ENCODE measurements at places on chromosomes 12 and 14.

DNA sequence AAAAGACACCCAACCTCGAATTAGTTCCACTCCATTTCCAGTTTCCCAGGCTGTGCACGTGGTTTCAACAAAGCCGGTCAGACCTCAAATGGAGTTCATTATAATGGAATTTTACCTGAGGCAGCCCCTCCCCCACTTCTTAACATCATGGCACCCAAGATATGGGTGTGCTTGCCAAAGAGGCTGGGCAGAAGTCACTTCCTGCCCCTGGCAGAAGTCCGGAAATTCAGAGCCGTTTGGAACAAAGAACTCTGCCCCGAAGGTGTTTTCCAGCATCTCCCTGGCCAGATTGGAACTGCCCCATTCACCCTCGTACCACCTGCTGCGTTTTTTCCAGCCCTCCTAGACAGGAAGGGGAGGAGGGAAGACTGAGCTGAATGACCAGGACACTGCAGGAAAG, 8.2 kb downstream of the VDR start:
- no peak for DNase-seq

GRCh38 chr14:94196057-94196456, 21.9 kb downstream of the PPP4R4 start:
- no peak for DNase-seq

- no peak for DNase-seq
These were observed 23.4 kb downstream of the JKAMP start for GRCh38 chr14:59507752-59508103.

GRCh38 chr14:83556065-83556464, 1973.9 kb upstream of the FLRT2 start:
- no peak for DNase-seq

DNA sequence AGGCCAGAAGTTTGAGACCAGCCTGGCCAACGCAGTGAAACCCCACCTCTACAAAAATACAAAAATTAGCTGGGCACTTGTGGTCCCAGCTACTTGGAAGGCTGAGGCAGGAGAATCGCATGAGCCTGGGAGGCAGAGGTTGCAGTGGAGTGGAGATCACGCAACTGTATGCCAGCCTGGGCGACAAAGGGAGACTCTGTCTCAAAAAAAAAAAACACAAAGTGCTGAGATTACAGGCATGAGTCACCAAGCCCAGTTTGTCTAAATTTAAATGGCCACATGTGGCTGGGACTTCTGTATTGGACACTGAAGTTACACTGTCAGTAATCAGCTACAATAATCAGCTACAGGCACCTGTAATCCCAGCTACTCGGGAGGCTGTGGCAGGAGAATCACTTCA, 100.9 kb upstream of the AEBP2 start:
- no peak for DNase-seq

DNA sequence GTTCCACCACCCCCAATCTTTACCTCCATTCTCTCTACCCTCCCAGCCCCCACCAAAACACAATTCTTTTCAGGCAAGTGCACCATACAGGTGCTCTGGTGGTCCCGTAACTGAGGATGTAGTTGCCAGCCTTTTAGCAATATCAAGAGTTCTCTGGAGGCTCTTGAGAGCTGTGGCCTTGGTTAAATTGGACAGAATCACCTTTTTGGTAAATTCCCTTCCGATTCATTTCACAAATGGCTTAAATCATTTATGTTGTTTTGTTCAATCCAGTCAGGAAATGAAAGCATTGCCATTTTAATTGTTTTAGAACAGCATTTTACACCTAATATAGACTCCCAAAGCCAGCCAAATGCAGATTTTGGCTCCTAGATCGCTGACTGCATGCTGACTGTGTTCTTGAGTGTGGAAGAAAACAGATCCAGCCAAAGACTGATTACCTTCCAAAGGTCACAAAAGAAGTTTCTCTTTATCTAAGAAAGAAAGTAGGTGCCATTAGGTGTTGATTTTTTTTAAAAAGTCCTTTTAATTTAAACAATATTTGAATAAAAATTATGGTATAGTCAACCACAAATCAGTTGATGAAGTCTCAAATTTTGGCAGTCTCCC, 25.6 kb downstream of the CRADD start:
- no peak for DNase-seq

DNA sequence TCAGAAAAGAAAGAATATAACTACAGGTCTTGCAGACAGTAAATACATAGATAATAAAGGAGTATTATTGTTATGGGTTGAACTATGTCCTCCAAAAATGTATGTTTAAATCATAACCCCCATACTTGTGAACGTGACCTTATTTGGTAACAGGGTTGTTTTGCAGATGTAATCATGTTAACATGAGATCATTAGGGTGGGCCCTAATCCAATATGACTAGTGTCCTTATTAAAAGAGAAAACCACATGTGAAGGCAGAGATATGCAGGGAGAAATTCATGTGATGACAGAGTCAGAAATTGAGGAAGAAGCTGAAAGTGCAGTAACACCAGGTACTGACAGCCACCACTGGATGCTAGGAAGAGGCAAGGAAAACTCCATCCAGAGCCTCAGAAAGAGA, 29.0 kb downstream of the MAGOHB start:
- DNase-seq = peak; percentile 15

GRCh38 chr12:47886510-47887240, 18.1 kb downstream of the VDR start:
- DNase-seq = no peak

GRCh38 chr12:26746121-26746714, 86.8 kb downstream of the ITPR2 start:
- DNase-seq = peak; percentile 52

- peak; percentile 51 for DNase-seq
These were observed 15.6 kb downstream of the ACVRL1 start for GRCh38 chr12:51922762-51923505.

DNA sequence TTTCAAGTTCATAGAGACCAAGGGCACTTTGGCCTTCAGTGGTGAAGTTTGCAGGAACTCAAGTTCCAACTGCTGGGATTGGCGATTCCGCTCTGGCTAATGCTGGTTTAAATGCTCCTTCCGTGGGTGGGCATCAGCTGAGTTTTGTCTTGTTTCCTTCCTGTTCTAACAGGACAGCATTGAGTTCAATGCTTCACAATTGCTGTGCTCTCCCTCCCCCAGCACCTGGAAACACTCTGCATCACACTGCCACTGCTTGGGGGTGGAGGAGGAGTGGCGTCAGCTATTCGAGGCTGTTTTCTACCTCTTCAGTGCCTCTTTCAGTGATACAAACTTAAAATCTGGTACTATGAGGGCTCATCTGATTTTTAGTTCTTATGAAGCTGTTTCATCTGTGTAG, 634.9 kb downstream of the FSCB start:
- DNase-seq = no peak

- peak; percentile 6 for DNase-seq
These were observed 145.4 kb upstream of the ABCD2 start for GRCh38 chr12:39764944-39765560.

DNA sequence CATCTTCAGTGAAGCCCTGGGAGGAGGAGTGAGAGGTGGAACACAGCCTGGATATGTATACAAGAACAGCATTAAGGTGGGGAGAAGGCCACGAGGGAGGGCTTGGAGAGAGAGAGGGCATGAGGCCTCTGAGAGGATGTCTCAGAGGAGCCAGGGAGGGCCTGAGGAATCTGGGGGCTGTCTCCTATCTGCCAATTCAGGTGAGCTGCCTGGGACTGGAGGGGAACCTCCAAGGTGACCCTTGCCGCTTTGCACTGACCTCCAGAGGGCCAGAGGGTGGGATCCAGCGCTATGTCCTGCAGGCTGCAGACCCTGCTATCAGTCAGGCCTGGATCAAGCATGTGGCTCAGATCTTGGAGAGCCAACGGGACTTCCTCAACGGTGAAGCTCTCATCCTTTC, 4.4 kb downstream of the ARHGEF25 start:
- no peak for DNase-seq

GRCh38 chr12:105978276-105978675, 160.5 kb downstream of the NUAK1 start:
- no peak for DNase-seq

GRCh38 chr14:23171222-23171975, 12.1 kb downstream of the SLC7A8 start:
- peak; percentile 60 for DNase-seq

DNA sequence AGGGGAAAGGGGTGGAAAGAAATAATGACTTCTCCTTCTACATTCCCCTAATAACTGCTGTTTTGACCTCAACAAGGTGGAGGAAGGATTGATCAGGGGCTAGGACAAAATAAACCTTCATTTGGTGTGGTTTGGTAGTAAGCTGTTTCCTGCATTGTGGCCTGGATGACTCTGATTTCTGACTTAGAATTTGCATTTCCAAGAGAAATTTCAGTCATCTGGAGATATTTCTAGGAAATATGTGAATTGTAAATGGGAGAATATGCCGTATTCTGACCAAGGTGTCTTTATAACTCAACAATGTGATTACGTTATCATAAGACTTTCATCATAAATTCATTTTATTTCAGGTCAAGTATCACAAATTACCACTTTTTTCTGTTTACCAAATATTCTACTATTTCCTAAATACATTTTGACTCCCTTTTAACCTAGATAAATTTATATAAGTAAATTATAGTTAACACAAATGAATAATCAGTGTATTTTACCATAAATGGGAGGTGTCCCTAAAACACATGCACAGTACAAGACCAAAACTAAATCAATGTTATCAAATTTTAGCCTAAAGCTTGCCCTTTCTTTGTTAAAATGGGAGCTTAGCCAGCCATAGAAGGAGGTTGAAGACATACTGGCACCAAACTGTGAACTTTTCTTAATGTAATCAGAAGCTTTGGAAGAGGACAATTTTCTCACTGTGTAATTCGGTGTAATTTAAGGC, 828.8 kb downstream of the TMTC2 start:
- no peak for DNase-seq

DNA sequence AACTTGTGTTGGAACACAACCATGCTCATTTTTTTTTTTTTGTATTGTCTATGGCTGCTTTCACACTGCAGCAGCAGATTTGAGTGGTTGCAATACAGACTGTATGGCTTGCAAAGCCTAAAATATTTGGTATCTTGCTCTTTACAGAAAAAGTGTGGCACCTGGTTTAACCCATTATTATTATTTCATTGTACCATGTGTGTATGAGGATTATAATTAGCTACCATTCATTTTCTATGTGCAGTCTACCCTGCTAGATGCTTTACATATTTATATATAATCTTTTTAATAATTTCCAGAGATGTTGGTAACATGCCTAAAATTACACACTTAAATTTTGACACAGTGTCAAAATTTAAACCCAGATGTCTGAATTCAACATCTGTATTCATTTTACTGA, 37.7 kb downstream of the SPATS2 start:
- DNase-seq = no peak

GRCh38 chr12:3828888-3829287, 44.3 kb downstream of the PARP11 start:
- no peak for DNase-seq

- DNase-seq = peak; percentile 2
These were observed 512.4 kb upstream of the TMPO start for GRCh38 chr12:98002887-98003493.

DNA sequence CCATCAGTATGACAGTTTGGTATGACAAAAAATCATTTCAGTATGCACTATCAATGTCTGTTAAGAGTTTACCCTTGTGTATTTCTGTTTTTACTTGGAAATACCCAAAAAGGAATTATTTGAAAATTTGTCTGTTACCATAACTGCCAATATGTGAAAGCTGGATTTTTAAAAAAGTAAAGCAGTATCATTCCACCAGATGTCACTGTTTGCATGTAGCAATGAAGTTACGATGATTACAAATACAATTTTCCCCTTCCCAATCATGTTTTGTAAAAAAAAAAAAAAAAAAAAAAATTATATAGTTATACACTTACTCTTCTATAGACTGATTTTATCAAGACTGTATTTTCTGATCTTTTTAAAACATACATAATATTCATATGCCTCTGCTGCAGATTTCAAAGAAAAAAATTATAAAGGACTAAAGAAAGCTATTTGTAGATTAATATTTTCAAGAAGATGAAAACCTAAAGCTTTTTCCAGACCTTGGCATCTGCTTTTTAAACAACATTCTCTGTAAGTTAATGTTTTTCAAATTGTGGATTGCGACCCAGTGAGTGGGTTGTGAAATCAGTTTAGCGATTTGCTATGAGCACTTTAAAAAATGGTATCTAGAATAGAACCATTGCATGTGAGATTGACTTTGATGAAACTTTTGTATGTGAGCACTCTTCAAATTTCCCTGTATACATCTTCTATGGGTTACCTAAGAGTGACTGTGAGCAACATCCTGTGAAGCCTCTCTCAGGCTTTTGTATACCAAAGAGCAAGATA, 114.2 kb downstream of the TTC6 start:
- no peak for DNase-seq

DNA sequence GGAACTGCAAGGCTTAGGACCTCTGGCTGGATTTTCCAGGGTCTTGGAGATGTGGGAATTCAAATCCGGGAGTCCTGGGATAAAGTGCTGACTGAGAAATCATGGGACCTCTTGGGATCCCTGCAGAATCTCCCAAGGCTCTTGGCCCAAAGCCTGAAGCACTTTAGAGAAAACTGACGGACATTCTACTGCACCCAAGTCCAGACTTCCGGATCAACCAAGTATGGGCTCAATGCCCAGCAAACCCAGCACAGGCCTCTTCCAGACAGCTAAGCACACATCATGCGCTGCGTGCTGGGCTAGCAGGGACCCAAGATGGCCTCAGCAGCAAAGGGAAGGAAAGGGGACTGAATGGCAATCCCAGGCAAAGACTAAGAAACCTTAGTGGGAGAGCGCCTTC, 85.0 kb downstream of the ACTN1 start:
- no peak for DNase-seq

- no peak for DNase-seq
These were observed 39.7 kb upstream of the TBX5 start for GRCh38 chr12:114445401-114446323.

- DNase-seq = no peak
These were observed 55.7 kb upstream of the OVCH1 start for GRCh38 chr12:29552994-29553748.

- no peak for DNase-seq
These were observed 147.0 kb upstream of the SYT10 start for GRCh38 chr12:33586576-33586975.

DNA sequence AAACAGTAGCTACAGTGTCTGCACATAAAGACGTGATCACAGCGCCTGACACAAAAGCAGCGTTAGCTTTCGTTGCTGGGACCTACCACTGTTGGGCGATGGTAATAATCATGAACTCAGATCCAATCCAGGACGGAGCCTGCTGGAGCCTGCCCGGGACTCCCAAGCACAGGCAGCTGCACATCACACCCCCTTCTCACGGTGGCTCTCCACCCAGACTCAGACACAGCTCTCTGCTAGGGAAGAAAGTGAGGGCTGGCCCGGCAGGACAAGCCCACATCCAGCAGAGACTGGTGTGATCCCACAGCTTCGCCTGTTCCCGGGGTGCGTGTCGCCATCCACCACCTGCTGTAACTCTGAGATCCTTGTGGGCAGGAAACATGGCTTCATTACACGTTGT, 49.9 kb upstream of the FOXN3 start:
- no peak for DNase-seq
